CD4-positive, CD25-positive, alpha-beta regulatory T cell (primary cell): ENCODE measurements at places on chromosomes 6 and 20.

GRCh38 chr20:52779125-52779524, 193.0 kb upstream of the TSHZ2 start:
- H3K4me1 ChIP-seq, result no peaks in the 10 kb centered on the region
- H3K27me3 ChIP-seq, result no peaks in the 10 kb centered on the region
- no peaks in the 10 kb centered on the region for H3K36me3 ChIP-seq

DNA sequence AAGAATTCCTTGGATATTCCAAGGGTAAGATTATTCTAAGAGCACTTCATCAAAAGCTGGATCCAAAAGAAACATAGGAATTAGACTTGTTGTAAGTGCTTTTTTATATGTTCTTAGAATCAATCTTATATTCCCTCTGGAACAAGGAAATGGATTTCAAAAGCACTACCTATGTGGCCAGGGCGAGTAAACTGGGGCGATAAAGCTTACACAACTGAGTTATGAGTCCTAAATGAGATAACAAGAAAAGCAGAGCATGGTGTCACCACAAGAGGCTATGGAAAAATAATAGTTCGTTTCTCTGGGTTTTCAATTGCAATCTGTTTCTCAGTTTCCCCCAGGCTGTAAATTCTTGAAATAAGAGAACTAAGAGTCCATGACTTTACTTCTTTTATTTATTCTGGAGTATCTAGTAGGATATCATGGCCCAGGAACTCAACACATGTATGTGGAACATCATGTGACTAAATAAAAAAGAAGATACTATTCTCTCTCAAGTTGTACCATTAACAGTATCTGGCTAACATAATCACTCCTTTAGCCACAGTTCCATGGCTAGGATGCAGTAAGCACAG, 51.5 kb downstream of the NUDT3 start:
- H3K4me1 ChIP-seq, result no peaks in the 10 kb centered on the region
- no peak for DNase-seq
- no peak overlapping the region for H3K4me3 ChIP-seq
- H3K36me3 ChIP-seq, result peaks cover 19% of the 10 kb centered on the region
- H3K27ac ChIP-seq, result no peak overlapping the region

DNA sequence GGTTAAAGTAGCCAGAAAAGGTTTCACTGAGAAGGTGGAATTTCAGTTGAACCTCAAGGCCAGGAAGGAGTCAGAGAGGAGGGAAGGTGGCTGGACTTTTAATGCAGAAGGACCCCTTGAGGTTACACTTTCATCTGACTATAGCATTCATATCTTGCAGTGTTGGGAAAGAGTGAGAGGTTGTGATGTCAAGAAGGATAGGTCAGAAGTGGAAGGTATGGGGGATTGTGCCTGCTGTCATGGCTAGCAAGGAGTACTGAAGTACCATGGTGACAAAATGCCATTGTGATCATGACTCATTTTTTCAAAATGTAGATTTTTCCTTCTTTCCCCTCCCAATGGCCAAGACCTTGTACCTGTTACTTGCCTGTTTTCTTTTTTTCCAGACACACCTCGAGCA, 5.2 kb upstream of the BACH2 start:
- peaks cover 37% of the 10 kb centered on the region for H3K27me3 ChIP-seq
- H3K4me3 ChIP-seq, result no peak overlapping the region
- no peak overlapping the region for H3K27ac ChIP-seq
- H3K4me1 ChIP-seq, result peaks cover 7% of the 10 kb centered on the region

DNA sequence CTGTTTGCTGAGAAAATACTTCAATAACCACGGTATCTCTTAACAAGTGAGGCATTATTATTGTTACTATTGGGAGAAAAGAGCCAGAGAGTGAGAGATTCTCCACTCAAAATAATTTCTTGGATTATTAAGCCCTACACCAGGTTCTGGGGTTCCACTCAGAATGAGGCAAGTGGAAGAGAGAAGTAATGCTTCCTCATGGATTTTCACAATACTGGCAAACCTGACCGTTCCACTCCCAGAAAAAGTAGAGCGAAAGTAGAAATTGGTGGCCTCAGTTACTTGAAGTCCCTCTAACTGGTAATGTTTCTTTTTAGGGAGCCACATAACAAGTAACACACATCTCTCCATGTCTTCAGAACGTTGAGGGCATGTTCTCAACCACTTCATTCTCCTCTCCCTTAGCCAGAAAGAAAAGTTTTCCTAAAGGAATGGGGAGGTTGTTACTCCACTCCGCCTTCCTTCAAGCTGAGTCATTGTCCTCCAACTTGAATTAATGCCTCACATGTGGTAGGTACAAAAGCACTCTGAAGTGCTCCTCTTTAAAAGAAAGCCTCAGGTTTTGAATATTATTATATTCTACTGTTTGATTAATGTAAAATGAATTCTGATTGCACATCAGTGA, 1.9 kb downstream of the BAG2 start:
- H3K36me3 ChIP-seq, result no peaks in the 10 kb centered on the region
- H3K27ac ChIP-seq, result peak overlapping the region; percentile 88
- H3K4me1 ChIP-seq, result peaks cover 22% of the 10 kb centered on the region
- DNase-seq, result no peak
- H3K4me3 ChIP-seq, result peak overlapping the region; percentile 90
- no peaks in the 10 kb centered on the region for H3K27me3 ChIP-seq
